ENCODE measurements at places on chromosomes 12 and 14.

DNA sequence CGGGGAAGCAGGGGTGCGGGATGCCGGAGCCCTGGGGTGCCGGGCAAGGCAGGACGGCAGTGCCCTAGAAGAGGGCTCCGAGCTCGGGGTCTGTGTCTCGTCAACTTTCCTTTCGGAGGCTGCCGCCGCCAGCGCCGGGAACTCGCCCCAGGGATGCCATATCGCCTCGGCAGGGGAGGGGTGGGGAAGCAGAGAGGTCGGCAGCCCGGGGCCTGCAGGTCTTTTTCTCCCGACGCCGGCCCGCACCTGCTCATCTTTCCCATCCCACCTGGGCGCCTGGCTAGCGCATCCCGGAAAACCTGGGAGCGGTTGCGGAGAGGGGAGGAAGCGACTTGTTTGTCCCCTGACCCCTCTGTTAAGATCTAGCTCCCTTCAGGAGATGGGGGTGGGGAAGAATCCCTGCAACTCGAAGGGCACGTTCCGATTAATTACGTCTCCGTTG, 547 bp downstream of the CNTN1 start:
- DNase-seq: no peak

- DNase-seq: no peak
Observed at GRCh38 chr12:96585977-96586376, 96.6 kb downstream of the CFAP54 start.

- DNase-seq: no peak
Observed at GRCh38 chr14:89746654-89747053, 207.9 kb downstream of the EFCAB11 start.

DNA sequence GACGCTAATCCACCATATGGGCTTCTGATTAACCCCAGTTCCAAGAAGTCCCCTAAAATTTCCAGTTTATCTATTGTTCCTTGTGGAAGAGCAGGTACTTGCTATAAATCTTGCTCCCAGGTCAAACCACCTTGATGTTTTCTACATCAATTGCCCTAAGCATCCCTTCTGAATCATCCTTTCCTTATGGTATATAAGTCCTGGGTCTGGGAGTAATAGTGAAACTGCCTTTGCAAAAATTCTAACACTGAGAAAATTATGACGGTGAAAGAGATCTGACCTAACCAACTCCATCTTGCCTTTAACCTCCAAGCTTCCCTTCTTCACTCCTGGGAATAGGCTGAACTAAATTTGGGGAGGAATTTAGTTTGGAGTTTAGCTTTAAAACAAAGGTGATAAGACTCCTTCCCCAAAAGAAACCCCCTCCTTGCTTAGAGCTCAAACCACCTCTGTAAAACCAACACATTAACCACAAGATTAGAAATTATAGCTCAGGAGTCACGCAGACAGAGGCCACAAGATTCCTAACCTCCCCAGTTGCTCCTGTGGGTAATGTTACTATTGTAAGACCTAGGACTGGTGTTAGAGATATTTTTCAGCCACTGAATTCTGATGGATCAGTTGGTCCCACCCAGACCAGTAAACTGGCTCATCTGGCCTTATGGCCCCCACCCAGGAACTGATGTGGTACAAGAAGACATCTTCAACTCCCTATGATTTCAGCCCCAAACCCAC, 33.8 kb upstream of the DTX1 start:
- no peak for DNase-seq

DNA sequence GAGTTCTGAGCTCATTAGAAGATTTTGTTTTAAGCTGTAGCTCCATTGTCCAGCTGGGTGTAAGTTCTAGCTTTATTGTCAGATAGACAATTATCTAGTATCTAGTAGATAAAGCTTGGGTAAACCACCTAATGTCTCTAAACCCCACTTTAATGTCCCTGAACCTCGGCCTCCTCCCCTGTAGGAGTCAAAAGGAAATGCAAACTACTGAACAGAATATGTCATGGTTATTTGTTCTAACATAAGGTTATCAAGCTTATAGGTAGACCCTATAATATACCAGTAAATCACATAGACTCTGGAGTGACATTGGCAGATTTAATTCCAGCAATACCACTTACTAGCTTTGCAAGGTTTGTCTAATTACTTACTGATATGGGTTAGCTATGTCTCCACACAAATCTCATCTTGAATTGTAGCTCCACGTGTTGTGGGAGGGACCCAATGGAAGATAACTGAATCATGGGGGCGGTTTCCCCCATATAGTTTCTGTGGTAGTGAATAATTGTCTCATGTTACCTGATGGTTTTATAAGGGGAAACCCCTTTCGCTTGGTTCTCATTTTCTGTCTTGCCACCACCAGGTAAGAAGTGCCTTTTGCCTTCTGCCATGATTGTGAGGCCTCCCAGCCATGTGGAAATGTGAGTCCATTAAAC, 29.4 kb downstream of the BCAT1 start:
- no peak for DNase-seq

DNA sequence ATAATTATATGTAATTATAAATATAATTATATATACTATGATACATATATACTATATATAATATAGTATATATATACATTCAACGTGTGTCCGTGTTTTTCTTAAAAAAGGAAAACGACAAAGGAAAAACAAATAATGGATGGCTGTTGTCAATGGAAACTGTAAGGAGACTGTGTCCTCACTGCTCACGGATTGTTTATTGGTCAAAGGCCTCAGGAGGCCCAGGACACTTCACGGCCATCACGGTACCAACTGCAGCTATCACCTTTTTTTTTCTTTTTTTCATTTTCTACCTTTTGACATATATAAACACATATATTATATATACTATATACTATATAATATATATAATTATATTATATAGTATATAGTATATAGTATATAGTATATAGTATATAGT, 113.4 kb downstream of the SPTSSA start:
- DNase-seq: no peak

Measured in T-helper 9 cell (primary cell).